ENCODE measurements at places on chromosomes 3 and 15. TPM values are rescaled to one million over a fixed set of nuclear protein-coding genes. Genes with fewer than 3 reads are reported as not detected.

DNA sequence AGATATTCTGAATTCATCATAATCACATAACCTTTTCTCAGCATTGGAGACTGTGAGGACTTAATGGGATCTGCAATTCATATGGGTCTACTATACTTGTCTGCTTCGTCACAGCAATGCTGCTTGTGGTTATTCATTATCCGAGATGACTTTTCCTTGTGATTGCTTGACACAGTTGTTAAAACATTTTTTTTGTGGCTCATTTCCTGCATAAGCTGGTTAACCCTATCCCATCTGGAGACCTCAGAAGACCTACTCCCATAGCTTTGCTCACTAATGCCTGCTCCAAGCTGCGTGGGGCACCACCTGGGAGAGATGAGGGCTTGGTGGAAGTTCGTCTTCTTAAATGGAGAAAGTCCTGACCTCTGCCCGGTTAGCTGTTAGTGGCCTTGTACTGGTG, 360.8 kb downstream of the CHST2 start:
- no peak for DNase-seq

DNA sequence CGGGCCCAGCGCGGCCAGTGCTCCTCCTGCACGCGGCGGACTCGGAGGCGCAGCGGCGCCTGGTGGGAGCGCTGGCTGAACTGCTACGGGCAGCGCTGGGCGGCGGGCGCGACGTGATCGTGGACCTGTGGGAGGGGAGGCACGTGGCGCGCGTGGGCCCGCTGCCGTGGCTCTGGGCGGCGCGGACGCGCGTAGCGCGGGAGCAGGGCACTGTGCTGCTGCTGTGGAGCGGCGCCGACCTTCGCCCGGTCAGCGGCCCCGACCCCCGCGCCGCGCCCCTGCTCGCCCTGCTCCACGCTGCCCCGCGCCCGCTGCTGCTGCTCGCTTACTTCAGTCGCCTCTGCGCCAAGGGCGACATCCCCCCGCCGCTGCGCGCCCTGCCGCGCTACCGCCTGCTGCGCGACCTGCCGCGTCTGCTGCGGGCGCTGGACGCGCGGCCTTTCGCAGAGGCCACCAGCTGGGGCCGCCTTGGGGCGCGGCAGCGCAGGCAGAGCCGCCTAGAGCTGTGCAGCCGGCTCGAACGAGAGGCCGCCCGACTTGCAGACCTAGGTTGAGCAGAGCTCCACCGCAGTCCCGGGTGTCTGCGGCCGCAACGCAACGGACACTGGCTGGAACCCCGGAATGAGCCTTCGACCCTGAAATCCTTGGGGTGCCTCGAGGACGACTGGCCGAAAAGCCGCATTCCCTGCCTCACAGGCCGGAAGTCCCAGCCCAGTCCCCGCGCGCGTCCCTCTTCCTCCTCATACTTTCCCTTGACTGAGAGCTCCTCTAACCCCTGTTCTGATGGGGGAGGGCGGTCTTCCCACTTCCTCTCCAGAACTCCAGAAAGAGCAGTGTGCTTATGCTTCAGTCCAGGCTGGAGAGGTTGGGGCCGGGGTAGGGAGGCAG, 1.4 kb upstream of the IL17RC start:
- peak; percentile 80 for DNase-seq

- DNase-seq, result no peak
Measured at GRCh38 chr3:128168836-128169235, 15.6 kb downstream of the EEFSEC start.

DNA sequence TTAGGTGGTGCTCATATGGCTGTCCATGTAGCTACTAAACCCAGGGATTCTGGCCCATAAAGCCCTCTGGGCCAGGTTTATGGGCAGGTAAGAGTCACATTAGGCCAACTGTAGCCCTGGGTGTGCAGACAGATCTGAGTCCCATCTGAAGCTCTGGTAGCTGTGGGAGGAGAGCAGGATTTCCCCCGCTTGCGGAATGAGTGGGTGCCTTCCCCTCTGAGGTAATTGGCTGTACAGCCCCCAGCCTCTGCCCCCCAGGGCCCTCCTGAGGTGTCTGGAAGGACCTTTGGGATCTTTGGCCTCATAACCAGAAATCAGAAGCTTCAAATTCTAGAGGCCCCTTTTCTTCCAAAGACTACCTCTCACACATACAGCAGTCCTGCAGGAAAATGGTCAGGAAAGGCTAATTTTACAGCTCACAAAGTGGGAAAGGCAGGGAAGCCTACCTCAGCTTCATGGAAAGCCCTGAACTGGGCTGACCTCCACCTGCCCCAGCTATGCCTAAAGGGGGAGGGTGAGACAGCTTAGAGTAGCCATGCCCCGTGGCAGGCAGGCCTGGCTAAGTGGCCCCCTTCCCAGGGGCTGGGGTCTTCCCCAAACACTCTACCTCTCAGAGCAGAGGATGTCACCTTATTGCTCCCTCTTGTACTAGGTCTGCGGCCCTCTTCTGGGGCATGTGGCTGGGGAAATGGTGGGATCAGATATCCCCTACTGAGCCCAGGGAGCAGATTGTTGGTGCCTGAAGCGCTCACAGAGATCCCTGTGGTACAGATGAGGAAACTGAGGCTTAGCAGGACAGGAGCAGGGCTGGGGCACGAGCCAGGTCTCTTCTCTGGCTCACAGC, 16.8 kb downstream of the HEMK1 start:
- DNase-seq, result no peak

GRCh38 chr3:127224118-127224517, 31.2 kb downstream of the PRR23E start:
- no peak for DNase-seq

DNA sequence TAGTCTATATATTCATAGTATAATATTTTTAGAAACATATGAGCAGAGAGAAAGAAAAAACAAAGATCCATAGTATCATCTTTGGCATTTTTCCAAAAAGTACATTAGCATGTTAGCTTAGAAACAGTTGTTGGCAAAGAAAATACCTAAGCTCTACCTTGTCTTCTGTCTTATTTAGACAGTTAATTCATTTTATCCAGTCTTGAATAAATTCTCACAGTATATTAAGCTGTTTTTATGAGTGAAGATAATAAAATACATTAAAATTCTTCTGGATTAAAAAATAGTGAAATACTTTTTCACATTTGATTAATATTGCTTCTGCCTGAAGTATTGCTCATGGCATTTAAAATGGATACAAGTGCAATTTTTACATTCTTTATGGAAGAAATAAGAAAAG, 145.2 kb downstream of the ZIC1 start:
- DNase-seq, result peak; percentile 36

- DNase-seq, result peak; percentile 32
Measured at GRCh38 chr3:12444582-12445471, 39.5 kb upstream of the TSEN2 start.

DNA sequence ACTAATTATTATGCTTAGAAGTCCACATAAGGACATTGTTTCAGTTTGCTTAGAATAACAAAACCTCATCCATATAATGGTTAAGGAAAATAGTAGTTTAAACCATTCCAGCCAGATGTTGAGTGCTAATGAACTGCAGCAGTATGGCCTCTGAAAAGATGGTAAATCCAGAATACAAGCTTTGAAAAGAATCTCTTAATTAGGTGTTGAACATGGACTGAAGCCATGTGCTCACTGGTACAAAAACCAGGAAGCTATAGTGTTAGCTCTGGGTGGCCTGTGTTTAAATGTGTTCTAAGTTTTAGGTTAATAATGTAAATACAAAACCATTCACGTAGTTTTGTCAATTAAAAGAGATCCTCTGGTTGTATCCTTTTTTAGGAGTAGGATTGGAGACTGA, 78.2 kb downstream of the GALK2 start:
- peak; percentile 20 for DNase-seq

DNA sequence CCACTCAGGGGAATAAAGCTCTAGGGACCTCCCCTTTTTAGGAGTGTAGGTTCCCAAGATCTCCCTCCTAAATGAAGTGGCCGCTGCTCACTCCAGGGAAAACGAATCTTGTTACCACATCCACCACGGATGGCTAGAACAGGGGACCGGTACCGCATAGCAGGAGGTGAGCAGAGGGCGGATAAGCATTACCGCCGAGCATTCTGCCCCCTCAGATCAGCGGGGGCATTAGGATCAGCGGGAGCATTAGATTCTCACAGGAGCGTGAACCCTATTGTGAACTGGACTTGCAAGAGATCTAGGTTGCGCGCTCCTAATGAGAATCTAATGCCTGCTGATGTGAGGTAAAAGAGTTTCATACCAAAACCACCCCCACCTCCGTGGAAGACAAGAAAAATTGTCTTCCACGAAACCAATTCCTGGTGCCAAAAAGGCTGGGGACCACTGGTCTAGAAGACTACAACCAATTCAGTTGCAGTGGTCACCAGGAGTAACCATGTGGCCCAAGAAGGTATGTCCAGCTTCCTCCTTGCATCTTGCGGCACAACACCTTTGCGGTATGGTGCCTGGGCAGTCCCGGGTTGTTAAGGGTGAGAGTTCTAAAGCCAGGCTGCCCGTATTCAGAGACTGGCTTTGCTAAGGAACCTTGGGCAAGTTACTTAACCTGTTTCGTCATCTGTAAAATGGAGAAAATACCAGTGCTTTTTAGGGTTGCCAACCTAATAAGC, 1.1 kb upstream of the SS18L2 start:
- DNase-seq, result no peak

DNA sequence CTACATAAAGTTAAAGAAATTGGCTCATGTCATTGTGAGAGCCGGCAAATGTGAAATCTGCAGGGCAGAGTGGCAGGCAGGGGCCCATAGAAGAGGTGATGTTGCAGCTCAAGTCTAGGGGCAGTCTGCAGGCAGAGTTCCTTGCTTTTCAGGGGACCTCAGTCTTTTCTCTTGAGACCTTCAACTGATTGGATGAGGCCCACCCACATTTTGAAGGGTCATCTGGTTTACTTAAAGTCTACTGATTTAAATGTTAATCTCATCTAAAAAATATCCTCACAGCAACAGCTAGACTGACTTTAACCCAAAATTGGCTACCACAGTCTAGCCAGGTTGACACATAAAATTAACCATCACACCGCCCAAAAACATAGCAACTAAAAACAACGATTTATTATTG, 77.6 kb upstream of the ALDH1L1 start:
- no peak for DNase-seq

DNA sequence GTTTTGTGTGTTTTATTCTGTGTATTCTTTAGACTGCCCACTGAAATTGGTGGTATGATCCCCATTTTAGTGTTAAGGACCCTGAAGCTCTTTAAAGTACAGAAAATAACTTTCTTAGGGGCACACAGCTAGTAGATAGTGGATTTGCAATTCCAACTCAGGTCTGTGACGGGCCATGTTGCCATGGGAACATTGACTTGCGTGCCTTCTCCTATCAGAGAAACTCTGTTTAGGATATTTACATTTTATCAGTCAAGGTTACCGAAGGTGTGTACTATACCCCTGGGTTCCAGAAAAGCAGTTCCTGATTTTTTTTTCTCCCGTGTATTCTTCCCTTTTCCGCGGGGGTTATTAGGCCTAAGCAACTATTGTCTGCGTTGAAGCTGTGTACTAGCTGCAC, 19.4 kb downstream of the MYZAP start:
- DNase-seq, result no peak

GRCh38 chr3:99651531-99651930, 13.1 kb downstream of the COL8A1 start:
- no peak for DNase-seq

DNA sequence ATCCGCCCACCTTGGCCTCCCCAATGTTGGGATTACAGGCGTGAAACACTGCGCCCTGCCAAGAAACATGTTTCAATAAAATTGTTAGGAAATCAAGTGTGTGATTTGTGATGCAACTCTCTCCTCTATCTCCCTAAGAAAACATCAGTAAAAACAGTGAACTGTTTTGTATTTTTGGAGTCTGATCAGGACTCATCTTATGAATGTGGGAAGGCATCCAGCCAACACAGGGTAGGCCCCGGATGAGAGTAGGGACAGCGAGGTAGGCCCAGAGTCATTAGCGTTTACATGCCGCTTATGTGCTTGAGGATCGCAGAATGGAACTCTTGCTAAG, 884 bp upstream of the GLYCTK start:
- no peak for DNase-seq

GRCh38 chr3:172606021-172606420, 82.8 kb upstream of the TNFSF10 start:
- DNase-seq, result no peak

DNA sequence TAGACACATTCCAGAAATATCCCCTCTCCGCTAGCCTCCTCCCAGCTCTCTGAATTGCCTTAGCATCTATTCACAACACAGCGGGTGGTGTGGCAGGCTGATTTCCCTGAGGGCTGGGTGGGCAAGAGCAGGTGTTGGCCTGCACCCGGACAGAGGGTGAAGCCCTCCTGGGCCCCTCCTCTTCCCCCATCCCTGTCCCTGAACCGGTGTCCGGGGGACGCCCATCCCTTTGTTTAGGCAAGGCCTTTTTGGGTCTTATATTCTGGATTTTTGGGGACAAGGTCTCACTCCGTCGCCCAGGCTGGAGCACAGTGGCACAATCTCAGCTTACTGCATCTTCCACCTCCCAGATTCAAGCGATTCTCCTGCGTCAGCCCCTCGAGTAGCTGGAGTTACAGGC, 55.2 kb upstream of the KLHL25 start:
- no peak for DNase-seq

DNA sequence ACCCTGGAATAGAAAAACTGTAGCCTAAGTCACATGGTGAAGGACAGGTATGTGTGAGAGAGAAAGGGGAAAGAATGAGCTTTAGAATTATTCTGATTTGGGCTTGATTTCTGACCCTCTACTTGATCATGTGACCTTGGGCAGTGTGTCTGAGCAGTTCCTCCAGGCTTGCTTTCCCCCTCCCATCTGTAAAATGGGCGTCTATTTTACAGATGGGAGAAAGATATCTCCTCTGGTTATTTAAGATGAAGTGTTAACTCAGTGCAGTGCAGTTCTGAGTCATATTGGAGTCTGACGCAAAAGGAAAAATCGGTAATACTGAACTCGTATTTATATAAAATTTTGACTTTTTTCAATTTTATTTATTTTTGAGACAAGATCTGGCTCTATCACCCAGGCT, 38.1 kb upstream of the LMOD3 start:
- DNase-seq, result no peak

GRCh38 chr15:87287156-87287555, 969.4 kb downstream of the NTRK3 start:
- peak; percentile 0 for DNase-seq

- DNase-seq, result peak; percentile 21
Measured at GRCh38 chr3:70120357-70120966, 120.9 kb downstream of the SAMMSON start.

GRCh38 chr3:129317014-129317771, 38.5 kb downstream of the HMCES start:
- DNase-seq, result no peak

DNA sequence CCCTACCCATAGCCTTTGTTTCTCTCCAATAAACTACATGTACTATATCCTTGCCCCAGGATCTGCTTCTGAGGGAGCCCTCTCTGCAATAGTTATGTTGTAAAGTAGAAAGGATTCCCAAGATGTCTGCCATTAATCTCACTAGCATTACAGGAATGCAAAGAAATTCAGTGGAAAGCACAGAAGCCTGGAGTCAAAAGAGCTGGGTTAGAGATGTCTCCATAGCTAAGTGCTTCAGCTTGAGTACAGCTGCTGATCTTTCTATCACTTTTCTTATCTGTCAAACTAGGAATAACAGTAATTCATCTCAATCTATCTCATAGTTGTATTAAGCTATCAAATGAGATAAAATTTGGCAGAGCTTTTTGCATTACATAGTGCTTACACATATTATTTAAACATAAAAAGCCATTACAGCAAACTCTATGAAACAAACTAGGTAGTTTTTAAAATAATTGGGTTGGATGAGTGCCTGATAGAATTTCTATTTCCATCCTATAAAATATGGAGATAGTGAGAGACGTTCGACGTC, 799.5 kb upstream of the SEMA6D start:
- DNase-seq, result no peak

GRCh38 chr15:45114076-45114750, at the start of the genes DUOX2 and DUOXA2:
DUOX2 (minus strand) TSS chr15:45114172; CDS start chr15:45113411, 761 bp downstream.
DUOXA2 (plus strand) TSS chr15:45114326; CDS start chr15:45114606, 280 bp downstream.
- DNase-seq, result no peak

The MEGF11 gene
- total RNA-seq, result 0.10 TPM

The SCAMP5 gene
- 0.62 TPM for total RNA-seq

The IQCH gene
- 4.3 TPM for total RNA-seq

The NAALADL2 gene
- total RNA-seq, result 76.0 TPM

The SLC28A1 gene
- total RNA-seq, result not detected

Data from tongue (tissue), 3 donors.